Astrocyte (in vitro differentiated cells and primary cell): ENCODE measurements at places on chromosomes 6 and 20. TPM values are rescaled to one million over a fixed set of nuclear protein-coding genes. Genes with fewer than 3 reads are reported as not detected.

GRCh38 chr6:31729979-31730630, 1.0 kb upstream of the DDAH2 start:
- DNase-seq: peak; percentile 78
- peaks cover 29% of the 10 kb centered on the region for H3K4me1 ChIP-seq
- H3K36me3 ChIP-seq: peaks cover 39% of the 10 kb centered on the region
- no peaks in the 10 kb centered on the region for H3K27me3 ChIP-seq
- peak overlapping the region; percentile 86 for H3K4me3 ChIP-seq
- peak overlapping the region; percentile 77 for H3K27ac ChIP-seq

Gene TAAR1
- total RNA-seq: not detected in 2 replicates

Gene BRD2
- 213 and 234 TPM in 2 replicates for total RNA-seq

Gene PTCRA
- total RNA-seq: not detected in 2 replicates

DNA sequence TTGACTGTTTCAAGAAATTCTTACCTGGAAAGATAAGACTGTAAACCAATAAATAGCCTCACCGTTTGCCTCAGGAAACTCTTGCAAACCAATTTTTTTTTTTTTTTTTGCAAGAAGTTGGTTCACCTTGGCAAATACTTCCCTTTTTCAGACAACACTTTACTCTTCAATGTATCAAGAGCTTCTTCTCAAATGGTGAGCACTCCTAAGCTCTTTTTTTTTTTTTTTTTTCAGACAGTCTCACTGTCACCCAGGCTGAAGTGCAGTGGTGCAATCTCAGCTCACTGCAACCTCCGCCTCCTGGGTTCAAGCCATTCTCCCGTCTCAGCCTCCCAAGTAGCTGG, 22.7 kb upstream of the SNTA1 start:
- DNase-seq: no peak
- no peak overlapping the region for H3K27ac ChIP-seq
- no peaks in the 10 kb centered on the region for H3K36me3 ChIP-seq
- H3K4me3 ChIP-seq: no peak overlapping the region
- peaks cover 4% of the 10 kb centered on the region for H3K27me3 ChIP-seq

- no peak overlapping the region for H3K4me3 ChIP-seq
- H3K4me1 ChIP-seq: no peaks in the 10 kb centered on the region
- no peaks in the 10 kb centered on the region for H3K36me3 ChIP-seq
- DNase-seq: no peak
- no peak overlapping the region for H3K27ac ChIP-seq
- H3K27me3 ChIP-seq: no peaks in the 10 kb centered on the region
Observed at GRCh38 chr6:814378-815347, 121.7 kb upstream of the EXOC2 start.

DNA sequence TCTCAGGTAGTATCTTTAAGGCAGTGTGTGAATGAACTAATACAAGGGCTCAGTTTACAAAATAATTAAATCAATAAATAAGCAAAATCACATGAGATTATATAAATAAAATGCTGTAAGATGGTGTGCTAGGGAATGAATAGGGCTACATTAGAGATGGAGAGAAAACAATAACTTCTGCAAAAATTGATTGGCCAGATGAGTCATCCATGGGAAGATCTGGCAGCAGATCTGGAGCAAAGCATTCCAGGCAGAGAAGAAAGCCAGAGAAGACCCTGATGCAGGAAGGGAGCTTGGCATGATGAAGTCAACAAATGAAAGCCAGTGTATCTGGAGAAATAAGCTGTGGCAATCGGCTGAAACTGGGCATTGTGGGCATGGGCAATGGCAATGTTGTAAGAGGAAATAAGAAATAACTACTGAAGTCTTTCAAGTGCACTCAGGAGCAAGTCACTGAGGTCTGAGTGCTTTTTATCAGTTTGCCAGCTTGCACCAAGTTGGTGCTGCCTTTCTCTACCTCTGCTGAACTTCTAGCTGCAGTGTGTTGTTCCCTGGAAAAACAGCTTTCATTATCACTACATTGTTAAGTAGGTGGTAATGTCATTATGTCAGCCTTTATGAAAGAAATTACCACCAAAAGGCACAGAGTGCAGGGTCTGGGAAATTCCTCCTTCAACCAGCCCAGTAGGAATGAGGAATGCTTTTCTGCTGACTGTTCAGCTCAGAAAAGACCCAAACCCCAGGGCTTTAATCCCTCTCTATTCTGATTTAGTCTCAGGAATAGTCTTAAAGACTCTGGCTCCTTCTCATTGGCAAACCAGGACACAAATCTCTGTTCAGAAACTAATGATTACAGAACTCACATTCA, 231.6 kb downstream of the HTR1B start:
- no peaks in the 10 kb centered on the region for H3K27me3 ChIP-seq
- DNase-seq: no peak
- H3K4me1 ChIP-seq: no peaks in the 10 kb centered on the region
- no peak overlapping the region for H3K4me3 ChIP-seq
- no peak overlapping the region for H3K27ac ChIP-seq
- H3K36me3 ChIP-seq: no peaks in the 10 kb centered on the region

DNA sequence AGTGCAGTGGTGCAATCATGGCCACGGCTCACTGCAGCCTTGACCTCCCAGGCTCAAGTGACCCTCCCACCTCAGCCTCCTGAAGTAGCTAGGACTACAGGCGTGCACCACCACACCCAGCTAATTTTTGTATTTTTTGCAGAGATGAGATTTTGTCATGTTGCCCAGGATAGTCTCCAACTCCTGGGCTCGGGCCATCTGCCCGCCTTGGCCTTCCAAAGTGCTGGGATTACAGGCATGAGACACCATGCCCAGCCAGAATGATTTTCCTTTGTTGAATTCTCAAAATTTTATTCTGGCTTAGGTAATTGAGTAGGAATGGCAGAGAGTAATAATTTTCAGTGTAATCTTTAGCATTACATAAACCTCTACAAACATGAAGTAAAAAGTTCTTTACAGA, 37.1 kb downstream of the SLC16A10 start:
- no peaks in the 10 kb centered on the region for H3K4me1 ChIP-seq
- no peaks in the 10 kb centered on the region for H3K36me3 ChIP-seq
- no peak overlapping the region for H3K27ac ChIP-seq
- H3K27me3 ChIP-seq: no peaks in the 10 kb centered on the region
- no peak overlapping the region for H3K4me3 ChIP-seq
- no peak for DNase-seq

Gene FKBP1A
- total RNA-seq: 360 and 379 TPM in 2 replicates

DNA sequence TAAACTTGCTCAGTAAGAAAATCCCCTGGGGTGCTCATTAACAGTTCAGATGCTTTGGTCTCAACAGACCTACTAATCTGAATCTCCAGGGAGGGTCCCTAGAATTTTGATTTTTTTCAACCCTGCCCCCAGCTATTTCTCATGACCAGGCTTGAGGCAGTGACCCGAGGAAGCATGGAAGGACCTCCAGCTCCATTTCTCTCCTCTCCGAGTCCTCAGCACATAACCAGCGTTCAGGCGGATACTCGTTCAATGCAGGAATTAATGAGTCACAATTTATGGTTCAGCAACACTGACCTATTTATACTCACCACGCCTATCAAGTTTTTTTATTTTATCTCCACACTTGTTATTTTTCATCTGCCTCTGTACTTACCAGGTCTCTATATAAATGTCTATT, 369.2 kb upstream of the CDH4 start:
- no peaks in the 10 kb centered on the region for H3K36me3 ChIP-seq
- DNase-seq: no peak
- H3K27ac ChIP-seq: no peak overlapping the region
- no peaks in the 10 kb centered on the region for H3K27me3 ChIP-seq

DNA sequence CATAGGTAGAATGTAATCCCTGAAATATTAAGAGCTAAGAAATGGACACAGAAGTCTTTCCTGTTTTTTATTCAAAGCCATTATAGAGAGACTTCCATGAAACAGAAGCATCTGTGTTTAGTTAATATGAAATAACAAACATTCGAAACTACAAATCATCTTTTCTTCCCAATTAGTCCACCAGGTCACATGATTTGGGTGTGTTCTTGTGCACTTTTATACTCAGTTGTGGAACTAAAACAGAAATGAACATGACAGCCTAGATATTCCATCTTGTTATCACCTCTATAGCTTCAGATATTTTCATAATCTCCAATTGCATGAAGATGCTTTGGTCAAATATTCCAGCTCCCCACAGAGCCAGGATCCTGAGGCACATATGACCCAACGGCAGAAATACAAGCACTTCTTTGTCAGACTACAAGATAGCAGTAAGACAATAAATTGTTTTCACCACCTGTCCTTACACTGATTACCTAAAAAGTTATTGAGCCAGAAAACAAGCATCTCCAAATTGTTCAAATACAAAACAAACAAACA, 116.8 kb upstream of the BEND6 start:
- no peaks in the 10 kb centered on the region for H3K36me3 ChIP-seq
- no peaks in the 10 kb centered on the region for H3K27me3 ChIP-seq
- H3K27ac ChIP-seq: no peak overlapping the region
- H3K4me1 ChIP-seq: peaks cover 10% of the 10 kb centered on the region
- no peak overlapping the region for H3K4me3 ChIP-seq
- DNase-seq: no peak

Gene HLA-DOA
- 0.48 and 0.89 TPM in 2 replicates for total RNA-seq

- no peak overlapping the region for H3K4me3 ChIP-seq
- H3K4me1 ChIP-seq: no peaks in the 10 kb centered on the region
- no peaks in the 10 kb centered on the region for H3K27me3 ChIP-seq
- H3K36me3 ChIP-seq: no peaks in the 10 kb centered on the region
Observed at GRCh38 chr6:23659125-23659524, 466.9 kb upstream of the NRSN1 start.

DNA sequence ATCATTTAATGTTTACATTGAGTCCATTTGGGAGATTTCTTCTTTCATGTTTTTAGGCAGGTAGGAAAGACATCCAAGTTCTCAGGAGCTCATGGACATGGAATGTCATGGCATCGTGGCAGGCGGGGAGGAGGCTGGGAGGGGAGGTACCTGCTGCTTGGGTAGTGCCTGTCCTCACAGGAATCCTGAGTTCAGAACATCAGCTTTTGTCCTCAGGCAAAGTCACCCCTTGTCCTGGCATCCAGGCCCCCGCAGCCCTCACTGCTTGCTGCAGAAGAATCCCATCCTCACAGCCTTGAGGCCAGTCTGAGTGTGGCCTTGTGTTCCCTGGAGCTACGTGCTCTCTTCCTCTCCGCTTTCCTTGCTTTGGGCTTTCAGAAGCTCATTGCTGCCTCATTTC, 157.4 kb downstream of the CFAP61 start:
- no peak for DNase-seq
- H3K4me1 ChIP-seq: no peaks in the 10 kb centered on the region
- no peak overlapping the region for H3K27ac ChIP-seq
- no peaks in the 10 kb centered on the region for H3K36me3 ChIP-seq

GRCh38 chr6:124640432-124640831, 321.8 kb upstream of the RNF217 start:
- no peak overlapping the region for H3K27ac ChIP-seq
- H3K4me3 ChIP-seq: no peak overlapping the region
- H3K36me3 ChIP-seq: no peaks in the 10 kb centered on the region
- no peak for DNase-seq
- no peaks in the 10 kb centered on the region for H3K27me3 ChIP-seq

DNA sequence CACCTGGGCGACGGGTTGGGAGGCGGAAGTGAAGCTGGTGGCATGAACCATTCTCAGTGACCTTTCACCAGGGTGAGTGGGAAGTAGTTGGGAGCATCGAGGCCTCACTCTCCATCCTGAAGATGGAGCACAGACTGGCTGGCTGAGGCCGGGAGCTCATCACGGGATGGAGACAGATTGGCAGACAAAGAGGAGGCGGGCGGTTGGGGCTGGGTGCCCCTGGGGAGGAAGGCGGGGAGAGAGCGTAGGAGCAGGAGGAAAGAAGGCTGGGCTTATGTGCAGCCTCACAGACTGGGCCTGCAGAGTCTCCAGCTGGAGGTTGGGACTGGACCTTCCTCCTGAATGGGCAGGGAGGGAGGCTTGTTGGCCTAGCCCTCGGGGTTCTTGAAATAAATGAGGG, 44.2 kb upstream of the SCRT2 start:
- no peak overlapping the region for H3K27ac ChIP-seq
- H3K4me1 ChIP-seq: no peaks in the 10 kb centered on the region
- no peak overlapping the region for H3K4me3 ChIP-seq
- H3K27me3 ChIP-seq: peaks cover 3% of the 10 kb centered on the region
- DNase-seq: no peak
- no peaks in the 10 kb centered on the region for H3K36me3 ChIP-seq

- no peak overlapping the region for H3K4me3 ChIP-seq
- no peaks in the 10 kb centered on the region for H3K4me1 ChIP-seq
- no peak overlapping the region for H3K27ac ChIP-seq
- H3K27me3 ChIP-seq: no peaks in the 10 kb centered on the region
- H3K36me3 ChIP-seq: no peaks in the 10 kb centered on the region
Observed at GRCh38 chr6:45299096-45299581, 29.0 kb upstream of the RUNX2 start.

GRCh38 chr6:30424549-30424948, 64.8 kb upstream of the HLA-E start:
- peaks cover 8% of the 10 kb centered on the region for H3K27me3 ChIP-seq
- no peaks in the 10 kb centered on the region for H3K36me3 ChIP-seq
- no peaks in the 10 kb centered on the region for H3K4me1 ChIP-seq
- DNase-seq: no peak

Gene OTOR
- not detected in 2 replicates for total RNA-seq

Gene TAF8
- total RNA-seq: 13.6 and 14.8 TPM in 2 replicates

DNA sequence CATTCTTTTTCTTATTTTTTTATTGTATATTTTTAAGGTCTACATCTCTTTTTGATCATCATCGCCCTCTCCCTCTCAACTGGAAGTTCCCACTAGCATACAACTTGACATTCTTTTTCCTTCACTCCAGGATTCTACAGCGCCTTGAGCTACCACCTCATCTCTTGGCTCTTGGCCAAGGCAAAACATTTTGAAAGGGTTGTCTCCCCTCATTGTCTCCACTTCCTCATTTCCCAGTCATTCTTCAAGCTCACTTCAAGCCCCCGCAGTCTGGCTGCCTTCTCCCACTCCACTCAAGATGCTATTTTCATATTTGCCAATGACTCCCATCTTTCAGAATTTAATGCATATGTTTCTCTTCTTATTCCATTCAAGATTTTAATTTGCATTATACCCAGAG, 63.0 kb downstream of the OPN5 start:
- DNase-seq: peak; percentile 2
- H3K36me3 ChIP-seq: no peaks in the 10 kb centered on the region
- no peaks in the 10 kb centered on the region for H3K4me1 ChIP-seq
- no peaks in the 10 kb centered on the region for H3K27me3 ChIP-seq

DNA sequence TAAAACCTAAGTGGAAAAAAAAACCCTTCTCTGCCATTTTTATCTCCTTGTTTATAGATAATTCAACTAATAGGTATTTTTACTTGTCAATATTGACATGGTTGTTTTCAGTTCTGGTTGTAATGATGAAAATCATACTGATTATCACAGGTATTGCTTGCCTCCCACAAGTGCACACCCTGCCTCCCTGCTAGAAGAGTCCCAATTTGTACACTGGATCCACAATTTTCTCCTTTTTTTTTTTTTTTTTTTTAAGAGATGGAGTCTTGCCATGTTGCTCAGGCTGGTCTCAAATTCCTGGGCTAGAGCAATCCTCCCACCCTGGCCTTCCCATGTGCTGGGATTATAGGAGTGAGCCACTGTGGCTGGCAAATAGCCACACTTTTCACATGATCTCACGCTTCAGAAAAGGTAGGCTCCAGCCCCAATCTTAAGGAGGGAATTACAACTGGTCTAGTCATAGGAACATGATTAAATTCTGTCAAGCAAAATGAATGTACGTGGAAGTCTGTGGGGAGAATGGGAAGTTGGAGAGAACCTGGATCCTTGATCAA, 12.3 kb downstream of the DYNLT2 start:
- H3K4me1 ChIP-seq: no peaks in the 10 kb centered on the region
- H3K36me3 ChIP-seq: no peaks in the 10 kb centered on the region
- peaks cover 4% of the 10 kb centered on the region for H3K27me3 ChIP-seq
- no peak overlapping the region for H3K4me3 ChIP-seq

- H3K27ac ChIP-seq: no peak overlapping the region
- no peaks in the 10 kb centered on the region for H3K27me3 ChIP-seq
- no peaks in the 10 kb centered on the region for H3K4me1 ChIP-seq
- H3K36me3 ChIP-seq: no peaks in the 10 kb centered on the region
- no peak overlapping the region for H3K4me3 ChIP-seq
- no peak for DNase-seq
Observed at GRCh38 chr6:105951322-105951721, 134.8 kb upstream of the PRDM1 start.
